ENCODE measurements at places on chromosomes 6 and 20.

- DNase-seq, result no peak
These were observed 859 bp upstream of the SMIM29 start for GRCh38 chr6:34249469-34250261.

DNA sequence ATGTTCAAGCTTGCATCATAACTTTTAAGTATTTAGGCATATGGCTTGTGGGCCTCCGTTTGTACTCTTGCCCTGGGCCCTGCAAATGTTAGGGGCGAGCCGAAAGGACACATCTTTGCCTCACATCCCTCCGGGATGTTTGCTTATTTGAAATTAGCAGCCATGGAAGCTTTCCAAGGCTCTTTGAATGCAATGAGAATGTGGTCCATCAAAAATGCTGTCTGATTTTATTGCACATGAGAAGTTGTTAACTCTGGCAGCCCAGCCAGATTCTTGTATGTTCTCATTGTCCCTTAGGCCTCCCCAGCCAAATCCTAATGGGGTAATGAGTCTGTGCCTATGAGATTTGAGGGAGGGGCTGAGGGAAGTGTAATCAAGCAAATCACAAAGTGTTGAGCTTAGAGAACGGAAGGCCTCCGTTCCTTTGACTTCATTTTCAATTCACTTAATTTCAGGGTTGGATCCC is 261.2 kb upstream of the MARCKS start:
- no peak for DNase-seq

DNA sequence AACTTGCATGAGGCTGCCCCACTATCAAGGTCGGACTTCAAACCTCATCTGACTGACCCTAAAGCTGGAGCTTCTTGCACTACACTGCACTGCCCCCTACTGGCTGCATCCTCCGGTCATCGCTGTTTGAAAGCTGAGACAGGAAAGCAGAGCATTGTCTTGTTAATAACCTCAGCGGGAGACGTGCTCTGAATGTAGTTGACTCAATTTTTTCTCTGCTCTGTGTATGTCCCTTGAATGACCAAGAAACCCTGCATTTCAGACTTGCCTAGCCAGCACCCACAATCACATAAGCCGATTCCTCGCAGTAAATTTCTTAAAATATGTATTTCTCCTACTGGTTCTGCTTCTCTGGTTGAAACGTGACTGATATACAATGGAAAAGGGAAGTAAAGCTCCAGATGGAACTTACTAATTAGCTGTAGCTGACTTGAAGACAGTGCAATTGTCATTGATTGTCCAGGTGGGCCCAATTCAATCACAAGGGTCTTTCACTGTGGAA is 27.8 kb downstream of the TCF21 start:
- peak; percentile 64 for DNase-seq

DNA sequence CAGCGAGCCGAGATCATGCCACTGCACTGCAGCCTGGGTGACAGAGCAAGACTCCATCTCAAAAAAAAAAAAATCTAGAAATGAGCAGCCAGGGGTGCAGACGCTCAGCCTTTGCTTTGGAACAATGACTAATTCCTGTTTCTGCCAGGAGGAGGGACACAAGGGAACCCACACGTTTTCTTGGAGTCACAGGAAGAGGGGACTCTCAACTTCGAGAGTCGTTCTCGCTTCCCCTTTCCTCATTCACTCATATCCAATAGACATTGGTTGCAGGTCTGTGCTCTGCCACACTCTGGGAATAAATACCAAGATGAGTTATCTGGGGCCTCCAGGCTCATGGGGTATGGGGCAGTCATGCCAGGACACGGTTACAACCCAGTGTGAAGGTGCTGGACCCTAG is 91.5 kb upstream of the RREB1 start:
- no peak for DNase-seq

DNA sequence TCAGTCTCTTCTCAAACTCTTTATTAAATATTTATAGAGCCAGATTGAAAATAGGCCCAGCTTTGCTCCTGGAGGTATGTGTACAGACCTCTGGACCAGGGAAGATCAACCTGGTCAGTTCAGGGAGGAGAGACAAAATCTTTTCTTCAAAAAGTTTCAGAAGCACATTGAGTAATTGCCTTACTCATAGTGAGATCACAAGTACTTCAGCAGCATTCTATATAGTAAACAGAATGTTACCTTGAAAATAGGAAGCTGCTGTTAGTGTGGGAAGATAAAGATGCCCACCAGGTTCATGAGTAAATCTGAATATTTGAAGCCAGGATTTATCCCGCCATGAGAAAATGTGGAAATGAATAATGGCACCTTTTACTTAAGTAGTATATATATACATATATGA is 665.9 kb upstream of the CITED2 start:
- no peak for DNase-seq
